ENCODE measurements at places on chromosomes 2 and 18.
A peak's percentile ranks its signal among the peaks of the same experiment; 100 is the strongest.

DNA sequence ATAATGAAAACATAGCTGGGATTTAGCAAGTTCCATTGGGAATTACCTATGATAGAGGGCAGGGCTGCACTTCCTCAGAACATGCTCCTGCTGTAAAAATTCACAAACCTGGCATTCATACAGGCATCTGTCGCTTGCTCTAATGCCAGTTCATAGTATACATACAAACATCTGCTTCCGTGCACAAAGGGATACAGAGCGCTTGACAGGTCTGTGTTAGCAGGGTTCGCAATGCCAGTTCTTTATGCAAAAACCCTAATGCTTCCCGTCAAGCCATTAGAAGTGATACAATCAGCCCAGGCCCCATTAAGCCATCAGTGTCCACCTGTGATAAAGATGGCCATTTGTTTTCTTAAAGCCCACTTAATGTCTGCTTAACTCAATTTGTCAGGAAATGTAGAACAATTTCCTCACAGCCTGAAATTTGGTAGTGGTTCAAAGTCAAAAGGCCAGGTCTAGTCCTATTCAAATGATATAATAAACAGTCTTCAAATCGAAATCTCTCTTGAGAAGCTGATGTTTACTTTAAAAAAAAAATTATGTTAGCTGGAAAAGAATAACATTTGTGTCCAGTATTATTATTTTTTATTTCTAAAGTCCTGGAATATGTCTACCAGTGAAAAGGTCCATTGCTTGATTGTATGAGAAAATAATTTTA lies 556.3 kb downstream of the ARHGAP15 start:
- DNase-seq, result no peak

- no peak for DNase-seq
Observed at GRCh38 chr18:33914399-33914798, 310.3 kb downstream of the NOL4 start.

GRCh38 chr2:15363142-15363541 lies 198.0 kb downstream of the NBAS start:
- no peak for DNase-seq

- no peak for DNase-seq
Observed at GRCh38 chr18:62809900-62810299, 94.6 kb downstream of the PHLPP1 start.

GRCh38 chr2:48733067-48733503 lies 22.4 kb downstream of the LHCGR start:
- no peak for DNase-seq

DNA sequence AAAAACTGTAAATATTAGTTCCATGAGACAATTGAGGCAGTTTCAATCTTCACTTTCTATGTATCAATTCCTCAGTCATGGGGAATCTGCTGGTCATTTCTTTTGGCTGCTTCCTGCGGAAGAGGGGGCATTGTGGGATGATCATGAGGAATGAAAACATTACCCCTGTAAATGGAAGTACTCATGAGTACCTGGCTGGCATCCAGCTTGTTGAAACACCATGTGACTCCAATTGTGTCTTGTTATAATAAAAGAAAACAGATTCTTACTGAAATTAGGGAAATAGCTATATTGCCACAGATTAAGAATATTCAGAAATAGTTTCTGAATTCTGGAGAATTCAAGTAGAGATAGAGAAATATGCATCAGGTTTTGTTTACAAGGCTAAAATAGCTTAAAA lies 41.6 kb upstream of the GPR39 start:
- no peak for DNase-seq

- DNase-seq, result peak; percentile 63
Observed at GRCh38 chr2:25286025-25286400, 55.7 kb downstream of the DNMT3A start.

- no peak for DNase-seq
Observed at GRCh38 chr18:22074282-22075070, 94.9 kb upstream of the GATA6 start.

GRCh38 chr2:195304310-195304709 lies 352.7 kb upstream of the SLC39A10 start:
- DNase-seq, result peak; percentile 76

DNA sequence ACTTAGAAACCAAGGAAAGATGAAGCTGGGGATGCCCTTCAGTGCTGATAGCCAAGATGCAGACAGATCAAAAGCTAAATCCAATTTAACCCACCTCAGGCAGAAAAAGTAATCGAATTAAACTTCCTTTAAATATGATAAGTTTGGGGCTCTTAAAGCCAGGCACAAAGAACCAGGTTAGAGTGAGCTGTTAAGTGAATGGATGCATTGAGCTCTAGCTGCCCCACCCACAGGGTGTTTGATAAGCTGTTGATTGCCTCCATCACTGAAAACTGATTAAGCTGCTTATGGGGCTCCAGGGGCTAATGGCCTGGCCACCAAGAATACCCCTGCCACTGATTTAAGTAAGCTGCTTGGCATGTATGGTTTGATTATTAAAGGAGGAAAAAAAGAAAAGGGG lies 119.8 kb downstream of the PLEKHM3 start:
- DNase-seq, result peak; percentile 23

- DNase-seq, result no peak
Observed at GRCh38 chr2:135785032-135785431, 43.4 kb downstream of the UBXN4 start.
